Neural progenitor cell (in vitro differentiated cells): ENCODE measurements at places on chromosomes 3 and 15.
A peak's percentile ranks its signal among the peaks of the same experiment; 100 is the strongest.

GRCh38 chr3:142003291-142003690, 126.8 kb downstream of the ATP1B3 start:
- peak; percentile 16 for DNase-seq

DNA sequence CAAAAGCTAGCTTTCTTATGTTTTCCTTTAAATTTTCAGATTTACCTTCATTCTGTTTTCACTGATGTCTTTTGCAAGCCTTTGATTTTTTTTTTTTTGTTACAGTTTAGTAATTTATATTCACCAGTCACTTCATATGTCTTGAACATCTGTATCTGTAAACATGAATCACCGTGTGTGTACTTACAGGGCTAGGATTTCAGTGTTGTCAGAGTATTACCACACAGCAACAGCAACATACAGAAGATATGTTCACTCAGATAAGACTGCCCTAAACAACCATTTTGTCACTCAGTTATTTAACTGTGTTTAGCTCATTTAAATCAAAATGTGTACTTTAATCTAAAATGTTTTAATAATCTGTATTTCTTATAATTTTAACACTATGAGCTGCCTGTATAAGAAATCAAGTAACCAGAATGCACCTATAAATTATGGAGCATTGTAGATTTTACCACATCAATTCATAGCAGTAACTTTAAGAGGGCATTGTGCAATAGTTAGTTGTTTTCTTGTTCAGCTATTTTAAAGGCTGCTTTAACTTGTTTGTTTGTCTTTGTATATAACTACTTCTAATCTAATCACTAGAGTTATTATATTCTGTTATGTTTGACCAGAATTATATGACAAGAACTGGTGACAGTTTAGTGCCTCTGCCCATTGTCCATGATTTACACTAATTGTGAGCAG, 50.4 kb downstream of the GHSR start:
- DNase-seq, result no peak

- no peak for DNase-seq
These were observed 12.7 kb downstream of the KCNAB1 start for GRCh38 chr3:156133076-156133475.

- no peak for DNase-seq
These were observed 79.7 kb upstream of the C2CD4B start for GRCh38 chr15:62244762-62245161.

DNA sequence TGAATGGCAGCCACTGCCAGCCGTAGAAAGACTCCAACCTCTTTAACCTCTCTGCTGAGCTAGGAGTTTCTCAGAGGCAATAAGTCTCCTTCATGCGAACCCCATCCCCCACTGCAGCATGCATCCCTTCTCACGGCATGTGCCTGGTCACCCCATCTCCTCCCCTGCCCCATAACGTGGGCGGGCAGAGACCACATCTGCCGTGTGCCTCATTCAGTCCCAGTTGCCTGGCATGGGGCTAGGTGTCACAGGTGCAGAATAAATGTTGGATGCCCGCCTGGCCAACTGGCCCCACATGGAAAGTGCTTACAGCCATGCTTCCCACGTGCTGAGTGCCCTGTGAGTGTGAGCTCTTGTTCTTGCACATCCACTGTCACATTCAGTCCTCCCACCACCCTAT, 43.5 kb upstream of the NTRK3 start:
- no peak for DNase-seq

DNA sequence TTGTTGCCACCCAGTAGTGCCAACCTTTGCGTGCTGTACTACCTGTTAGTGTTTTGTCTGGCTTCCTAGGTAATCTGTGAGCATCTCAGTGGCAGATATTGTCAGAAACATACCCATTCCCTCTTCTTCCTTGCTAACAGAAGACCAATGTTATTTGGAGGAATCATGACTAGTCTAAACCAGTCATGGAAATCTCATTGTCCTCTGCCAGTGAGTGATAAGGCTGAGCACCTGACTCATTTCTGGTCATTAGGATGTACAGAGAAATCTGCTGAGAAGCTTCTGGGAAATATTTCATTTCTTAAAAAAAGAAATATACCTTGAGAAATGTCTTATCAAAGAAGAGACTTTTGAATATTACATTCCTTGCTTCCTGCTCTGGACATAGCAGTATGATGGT, 70.1 kb upstream of the CDV3 start:
- DNase-seq, result no peak

DNA sequence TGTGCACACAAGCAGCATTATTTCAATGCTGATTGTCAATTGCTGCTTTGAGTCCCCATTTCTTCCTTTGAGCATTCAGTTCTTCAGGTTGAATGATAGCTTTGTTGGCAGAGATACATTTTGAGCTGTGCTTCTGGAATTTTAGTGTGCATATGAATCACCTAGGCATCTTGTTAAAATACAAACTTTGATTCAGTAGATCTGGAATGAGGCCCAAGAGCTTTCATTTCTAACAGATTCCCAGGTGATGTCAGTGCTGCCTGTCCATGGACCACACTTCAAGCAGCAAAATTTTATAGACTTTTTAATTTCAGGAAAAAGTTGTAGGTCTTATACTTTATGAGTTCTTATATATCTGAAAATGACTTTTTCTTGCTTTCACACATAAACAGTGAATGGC, 131.1 kb downstream of the ADAMTSL3 start:
- DNase-seq, result no peak

- no peak for DNase-seq
These were observed 548.8 kb downstream of the MCTP2 start for GRCh38 chr15:94780166-94780565.

DNA sequence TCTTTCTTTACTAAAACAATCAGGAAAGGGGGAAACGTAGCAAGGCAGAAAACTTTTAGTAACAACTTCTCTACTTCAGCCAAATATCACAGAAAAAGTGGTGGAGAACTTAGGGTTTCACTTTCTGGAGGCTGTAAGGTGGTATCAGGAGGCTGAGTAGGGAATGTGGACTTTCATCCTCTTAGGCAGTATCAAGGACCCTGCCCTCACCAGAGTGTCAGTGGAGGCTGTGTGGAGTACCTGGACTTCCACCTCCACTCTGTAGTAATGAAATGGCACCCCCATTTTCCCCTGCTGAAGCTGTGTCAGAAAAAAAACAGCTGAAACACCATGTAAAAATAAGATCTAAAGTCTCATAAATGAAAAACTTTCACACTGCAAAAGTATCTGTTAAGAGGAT, 11.2 kb upstream of the HHLA2 start:
- DNase-seq, result no peak

GRCh38 chr3:55468251-55468650, 18.9 kb downstream of the WNT5A start:
- no peak for DNase-seq

GRCh38 chr3:197494366-197495058, 61.3 kb downstream of the BDH1 start:
- no peak for DNase-seq

DNA sequence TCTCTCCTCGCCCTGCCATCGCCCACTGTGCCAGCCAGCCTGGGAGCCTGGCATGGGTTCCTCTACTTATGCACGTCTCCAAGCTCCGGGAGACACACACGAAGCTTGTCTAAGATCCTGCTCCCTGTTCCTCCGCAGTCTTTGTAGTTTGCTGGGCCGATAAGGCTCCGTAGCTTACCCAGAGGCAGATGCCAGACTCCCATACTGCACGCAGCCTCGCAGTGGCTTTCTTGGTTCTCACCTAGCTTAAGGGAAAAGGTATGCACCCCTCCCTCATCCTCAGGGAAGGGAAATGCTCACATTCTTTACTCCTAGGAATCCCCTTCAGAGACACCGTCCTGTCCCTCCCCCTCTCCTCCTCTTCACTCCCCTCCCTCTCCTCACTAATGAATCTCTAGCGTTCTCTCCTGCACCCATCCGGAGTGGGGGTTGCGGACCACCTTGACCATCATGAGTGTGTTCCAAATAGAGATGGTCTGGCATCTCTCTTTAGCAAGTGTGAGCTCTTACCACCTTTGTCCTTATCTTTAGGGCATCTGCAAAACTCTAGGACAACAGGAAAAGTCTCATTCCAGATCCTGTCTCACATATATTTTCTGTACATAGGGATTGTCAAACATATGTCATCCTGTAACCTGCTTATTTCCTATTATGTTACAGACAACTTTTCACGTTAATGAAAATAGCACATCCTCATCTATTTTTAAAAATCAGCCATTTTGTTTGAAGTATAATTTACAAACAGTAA, 56.5 kb downstream of the TMEM266 start:
- peak; percentile 40 for DNase-seq
